Ecto neural progenitor cell (in vitro differentiated cells): ENCODE measurements at places on chromosomes 13 and 19.

GRCh38 chr19:47540748-47541147 is 25.9 kb upstream of the NAPA start:
- DNase-seq, result no peak

DNA sequence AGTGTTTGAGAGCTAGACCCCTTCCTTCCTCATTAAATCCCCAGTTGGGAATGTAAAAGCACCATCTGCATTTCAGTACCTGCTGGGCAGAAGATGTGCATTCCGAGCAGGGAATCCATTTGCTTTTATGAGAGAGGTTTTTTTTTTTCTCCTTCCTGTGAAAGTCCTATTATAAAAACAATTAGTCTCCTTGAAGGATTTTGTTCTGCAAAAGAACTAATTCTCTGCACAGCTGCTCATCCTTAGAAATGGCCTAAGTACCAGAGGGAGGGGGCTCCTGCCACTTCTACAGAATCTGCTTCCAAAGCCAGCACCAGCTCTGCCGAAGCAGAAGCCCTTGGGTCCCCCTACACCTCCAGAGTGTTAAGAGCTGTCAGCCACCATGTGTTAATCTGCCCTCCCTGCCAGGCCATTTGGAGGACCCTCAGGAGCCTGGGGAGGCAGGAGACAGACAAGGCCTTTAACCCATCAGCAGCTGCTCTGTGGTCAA is 36.4 kb upstream of the SERPINE3 start:
- DNase-seq, result peak; percentile 71

DNA sequence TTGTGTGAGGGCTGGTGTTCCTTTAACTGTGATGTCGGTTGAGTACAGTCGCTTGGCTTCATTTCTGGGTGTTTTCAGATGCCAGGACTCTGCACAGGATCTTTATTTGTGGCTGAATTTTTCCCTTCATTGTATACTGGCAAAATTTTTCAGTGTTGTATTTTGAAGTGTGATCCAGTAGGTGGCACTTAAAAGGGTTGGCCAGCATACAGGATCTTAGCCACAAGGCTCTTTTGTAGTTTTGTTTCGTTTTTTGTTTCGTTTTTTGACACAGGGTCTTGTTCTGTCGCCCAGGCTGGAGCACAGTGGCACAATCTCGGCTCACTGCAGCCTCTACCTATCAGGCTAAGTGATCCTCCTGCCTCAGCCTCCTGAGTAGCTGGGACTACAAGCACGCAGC is 8.7 kb downstream of the FCAR start:
- no peak for DNase-seq

DNA sequence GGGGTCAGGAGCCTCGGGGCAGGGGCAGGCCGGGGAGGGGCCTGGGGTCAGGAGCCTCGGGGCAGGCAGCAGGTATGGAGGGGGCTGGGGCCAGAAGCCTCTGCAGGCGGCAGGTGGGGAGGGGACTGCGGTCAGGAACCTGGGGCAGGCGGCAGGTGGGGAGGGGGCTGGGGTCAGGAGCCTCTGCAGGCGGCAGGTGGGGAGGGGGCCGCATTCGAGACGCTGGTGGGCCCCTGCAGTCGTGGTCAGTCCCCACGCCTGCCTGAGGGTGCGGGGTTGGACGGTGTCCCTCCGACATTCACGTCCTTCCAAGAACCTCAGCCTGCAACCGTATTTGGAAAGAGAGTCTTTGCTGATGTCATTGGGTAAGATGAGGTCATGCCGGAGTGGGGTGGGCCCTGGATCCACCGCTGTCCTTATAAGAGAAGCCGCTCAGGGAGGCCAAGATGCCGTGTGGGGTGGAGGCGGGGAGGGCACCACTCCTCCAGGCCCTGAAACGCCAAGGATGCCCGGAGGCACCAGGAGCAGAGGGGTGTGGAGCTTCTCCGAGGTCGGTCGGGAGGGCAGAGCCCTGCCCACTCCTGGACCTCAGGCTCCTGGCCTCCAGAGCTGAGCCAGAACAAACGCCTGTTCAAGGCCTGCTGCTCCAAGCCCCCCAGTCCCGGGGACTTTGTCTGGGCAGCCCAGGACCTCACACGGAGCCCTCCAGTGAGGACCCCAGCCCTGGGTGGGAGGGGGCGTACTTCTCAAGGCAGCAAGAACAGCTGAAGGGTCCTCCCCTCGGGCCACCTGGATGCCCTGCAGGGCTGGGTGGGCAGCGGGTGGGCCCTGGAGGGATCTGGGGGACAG is 30.1 kb downstream of the PIP5K1C start:
- peak; percentile 73 for DNase-seq

GRCh38 chr19:9018163-9018875 is 8.1 kb upstream of the MUC16 start:
- DNase-seq, result no peak

- no peak for DNase-seq
Observed at GRCh38 chr13:72120632-72121031, 253.6 kb upstream of the DACH1 start.

- no peak for DNase-seq
Observed at GRCh38 chr13:113040597-113041292, 64.8 kb upstream of the F7 start.

DNA sequence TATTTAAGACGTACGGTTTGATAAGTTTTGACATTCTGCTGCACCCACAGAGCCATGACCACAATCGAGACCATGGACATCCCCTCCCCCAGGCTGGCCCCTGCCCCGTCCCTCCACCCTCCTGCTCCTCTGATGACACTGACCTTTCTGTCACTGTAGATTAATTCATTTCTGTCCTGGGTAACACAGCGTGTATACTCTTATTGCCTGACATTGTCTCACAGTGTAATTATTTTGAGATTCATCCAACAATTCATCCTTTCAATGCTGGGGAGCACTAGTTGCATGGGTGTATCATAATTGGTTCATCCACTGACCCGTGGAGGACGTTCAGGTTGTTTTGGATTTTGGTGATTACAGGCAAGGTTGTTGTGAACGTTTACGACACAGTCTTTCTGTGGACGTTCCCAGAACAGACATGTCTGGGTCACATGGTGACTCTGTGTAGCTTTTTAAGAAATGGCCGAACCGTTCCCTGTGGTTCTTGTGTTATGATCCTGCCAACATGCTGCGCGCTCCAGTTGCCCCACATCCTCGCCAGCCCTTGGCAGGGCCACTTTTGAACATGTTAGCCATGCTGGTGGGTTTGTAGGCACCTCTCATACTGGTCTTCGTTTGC is 41.9 kb downstream of the C13orf46 start:
- DNase-seq, result no peak

- DNase-seq, result no peak
Observed at GRCh38 chr13:32151240-32151639, 119.7 kb downstream of the FRY start.

GRCh38 chr19:47661611-47662010 is 51.6 kb upstream of the EHD2 start:
- no peak for DNase-seq

GRCh38 chr13:26255691-26256277 is 1.9 kb downstream of the CDK8 start:
- no peak for DNase-seq

GRCh38 chr19:28377077-28377476 is 835.9 kb downstream of the UQCRFS1 start:
- no peak for DNase-seq

GRCh38 chr13:68275758-68276157 is 1045.6 kb upstream of the PCDH9 start:
- no peak for DNase-seq

- no peak for DNase-seq
Observed at GRCh38 chr13:46369506-46370277, 17.4 kb downstream of the RUBCNL start.

DNA sequence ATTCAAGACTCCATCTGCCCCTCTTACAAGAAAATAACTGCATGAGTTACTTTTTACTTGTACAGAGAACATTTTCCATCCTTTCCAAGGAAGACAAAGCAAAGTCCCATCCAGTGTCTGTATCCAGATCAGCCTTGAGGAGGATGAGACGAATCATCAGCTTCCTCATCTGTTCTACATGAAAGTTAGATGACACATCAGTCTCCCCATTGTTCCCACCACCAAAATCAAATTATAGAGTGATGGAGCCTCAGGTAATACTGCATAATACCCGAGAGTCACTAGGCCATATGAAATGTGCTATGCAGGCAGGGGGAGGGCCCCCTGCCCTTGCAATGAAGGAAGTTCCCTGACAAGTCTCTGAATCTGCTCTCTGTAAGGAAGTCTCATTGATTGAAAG is 1244.6 kb upstream of the SLC10A2 start:
- DNase-seq, result no peak

GRCh38 chr19:21843081-21843480 is 7.1 kb upstream of the ZNF43 start:
- DNase-seq, result no peak

DNA sequence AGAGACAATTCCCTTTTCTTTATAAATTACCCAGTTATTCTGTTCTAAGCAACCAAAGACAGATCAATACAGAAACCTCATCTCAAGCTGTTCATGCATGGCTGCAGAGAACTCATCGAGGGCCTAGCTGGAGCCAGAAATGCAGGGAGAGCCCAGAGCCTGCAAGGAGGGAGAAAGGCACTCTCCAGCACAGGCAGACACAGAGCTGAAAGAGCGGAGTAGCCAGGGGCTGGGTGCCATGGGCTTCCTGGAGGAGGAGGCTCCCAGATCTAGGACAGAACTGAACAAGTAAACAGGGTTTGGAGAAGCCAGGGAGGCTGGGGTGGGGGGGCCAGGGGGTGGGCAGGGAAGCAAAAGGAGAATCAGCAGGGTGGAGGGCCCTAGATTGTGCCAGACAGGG is 144.2 kb upstream of the ZNF507 start:
- DNase-seq, result no peak

DNA sequence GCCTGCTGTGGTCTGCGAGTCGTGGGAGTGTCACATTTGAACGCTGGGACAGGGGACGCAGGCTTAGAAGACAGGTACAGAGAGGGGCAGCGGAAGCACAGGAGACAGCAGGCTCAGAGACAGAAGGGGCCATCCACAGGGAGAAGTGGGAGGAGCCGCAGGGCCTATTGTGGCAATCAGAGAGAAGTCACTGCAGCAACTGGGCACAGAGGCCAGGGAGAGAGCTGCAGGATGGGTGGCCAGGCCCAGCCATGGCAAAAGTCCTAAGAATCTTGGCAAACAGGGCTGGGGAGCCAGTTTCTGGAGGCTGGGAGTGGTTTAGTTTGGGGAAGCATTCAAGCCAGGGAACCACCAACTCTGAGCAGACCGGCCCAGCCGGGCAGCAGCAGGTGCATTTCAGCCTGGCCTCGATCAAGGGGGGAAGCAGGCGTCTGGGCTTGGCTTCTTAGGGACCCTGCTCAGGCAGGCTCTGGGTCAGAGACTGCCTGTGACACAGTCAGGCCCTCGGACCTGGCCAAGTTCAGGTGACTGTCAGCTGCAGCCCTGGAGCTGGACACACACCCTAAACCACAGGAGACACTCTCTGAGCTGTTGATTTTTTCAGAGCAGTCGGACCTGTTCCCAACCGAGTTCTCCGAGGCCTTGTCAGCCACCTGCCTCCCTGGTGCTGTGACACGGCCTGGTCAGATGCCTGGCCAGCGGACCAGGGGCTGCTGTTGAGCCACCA is 11.8 kb downstream of the SH3GL1 start:
- no peak for DNase-seq

- no peak for DNase-seq
Observed at GRCh38 chr13:94431574-94431973, 47.9 kb downstream of the DCT start.

DNA sequence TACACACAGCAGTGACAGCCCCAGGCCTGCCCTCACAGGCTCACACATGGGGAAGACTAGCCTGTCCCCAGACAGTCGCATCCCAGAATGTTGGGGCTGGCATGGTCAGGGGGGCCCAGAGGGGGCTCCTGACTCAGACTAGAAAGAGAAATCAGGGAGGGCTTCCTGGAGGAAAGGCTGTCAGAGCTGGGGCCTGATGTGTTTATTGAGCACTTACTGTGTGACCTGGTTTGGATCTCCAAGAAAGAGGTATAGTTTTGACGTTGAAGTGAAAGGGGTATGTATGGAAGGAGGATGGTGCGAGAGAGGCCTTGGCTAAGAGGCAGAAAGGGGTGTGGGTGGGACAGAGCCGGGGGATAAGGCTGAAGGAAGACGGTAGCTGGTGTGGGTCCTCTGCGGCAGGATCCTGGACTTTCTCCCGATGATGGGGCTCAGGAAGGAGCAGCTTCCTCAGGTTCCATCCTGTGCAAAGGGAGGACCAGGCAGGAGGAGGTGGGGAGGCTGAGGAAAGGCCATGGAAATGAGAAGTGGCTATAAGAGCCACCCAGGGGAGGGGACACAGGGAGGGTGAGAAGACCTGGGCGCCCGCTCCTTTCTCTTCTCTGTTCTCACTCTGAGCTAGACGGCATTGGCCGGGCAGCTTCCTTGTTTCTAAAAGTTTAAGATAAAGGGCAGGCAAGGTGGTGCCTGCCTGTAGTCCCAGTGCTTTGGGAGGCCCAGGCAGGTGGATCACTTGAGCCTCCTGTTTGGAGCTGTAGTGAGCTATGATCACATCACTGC is 16.1 kb upstream of the BCL3 start:
- no peak for DNase-seq

DNA sequence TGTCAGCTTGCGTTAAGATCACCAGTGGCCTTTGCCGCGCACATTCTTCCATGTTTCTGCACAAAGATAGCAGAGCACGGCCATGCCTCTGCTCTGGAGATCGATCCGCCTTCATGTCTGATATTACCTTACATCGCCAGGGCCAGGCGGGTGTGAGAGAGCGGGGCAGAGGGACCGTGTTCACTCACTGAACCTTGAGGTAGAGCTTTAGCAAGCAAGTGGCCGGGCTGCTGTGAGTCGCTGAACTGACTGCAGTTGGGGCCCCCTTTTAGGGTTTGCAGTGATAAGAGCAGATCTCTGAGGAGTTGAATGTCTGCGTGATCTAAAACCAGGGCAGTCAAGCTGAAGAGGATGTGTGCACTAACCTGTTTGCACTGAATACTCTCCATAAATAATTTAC is 275.4 kb upstream of the OBI1 start:
- DNase-seq, result no peak

GRCh38 chr19:5877882-5878281 is 7.5 kb upstream of the FUT5 start:
- peak; percentile 46 for DNase-seq

GRCh38 chr19:7648265-7649014 is 11.5 kb downstream of the STXBP2 start:
- no peak for DNase-seq
